ENCODE measurements at places on chromosomes 11 and 22.

DNA sequence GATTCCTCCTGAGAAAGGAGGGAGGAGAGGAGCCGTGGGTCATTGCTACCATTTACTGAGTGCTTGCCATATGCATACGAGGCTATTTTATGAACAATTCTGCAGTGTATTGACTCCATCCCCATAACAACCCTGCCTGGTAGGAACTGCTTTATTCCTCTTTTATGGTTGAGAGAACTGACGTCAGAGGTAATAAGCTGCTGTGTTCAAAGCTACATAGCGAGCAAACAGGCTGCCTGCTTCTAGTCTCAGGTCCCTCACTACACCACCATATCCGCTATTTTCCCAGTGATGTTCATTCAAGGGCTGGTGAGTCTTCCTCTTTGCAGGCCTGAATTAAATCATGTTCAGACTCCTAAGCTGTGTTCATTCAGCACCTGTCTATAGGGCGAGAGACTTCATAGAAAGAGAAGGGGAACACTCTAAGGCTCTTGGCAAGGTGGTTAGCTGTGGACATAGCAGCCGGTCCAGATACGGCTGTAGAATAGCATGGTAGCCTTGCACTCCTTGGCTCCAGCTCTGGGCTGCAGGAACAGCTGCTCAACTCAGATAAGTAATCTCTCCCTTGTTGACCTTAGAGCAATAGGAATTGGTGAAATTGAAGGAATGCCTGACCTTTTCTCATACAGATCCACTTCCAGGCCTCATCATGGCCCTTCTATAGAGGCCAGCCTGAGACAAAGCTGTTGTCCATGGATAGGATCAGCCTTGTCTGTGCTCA lies 82.6 kb downstream of the MICAL2 start:
- DNase-seq: no peak

GRCh38 chr11:119752345-119752871 lies 23.4 kb upstream of the NECTIN1 start:
- peak; percentile 44 for DNase-seq

DNA sequence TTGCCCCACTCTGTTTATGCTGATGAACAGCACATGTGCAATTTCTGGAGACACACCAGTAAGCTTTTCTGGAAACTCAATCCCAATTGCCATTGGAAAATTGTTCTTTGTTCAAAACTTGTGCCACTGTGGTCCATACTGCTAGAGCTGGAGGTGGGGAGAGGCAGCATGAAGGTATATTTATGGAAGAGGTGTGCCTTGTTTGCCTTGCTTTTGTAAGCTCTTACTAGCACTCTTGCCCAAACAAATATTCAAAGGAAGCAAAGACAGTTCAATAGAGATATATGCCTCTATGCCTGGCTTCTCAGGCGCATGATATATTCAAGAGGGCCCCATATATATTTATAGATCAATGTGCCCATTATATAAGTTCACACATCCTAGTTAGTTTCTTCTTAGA lies 42.7 kb downstream of the TIMP3 start:
- no peak for DNase-seq

- no peak for DNase-seq
Observed at GRCh38 chr11:9803685-9804418, 140.0 kb downstream of the SWAP70 start.

DNA sequence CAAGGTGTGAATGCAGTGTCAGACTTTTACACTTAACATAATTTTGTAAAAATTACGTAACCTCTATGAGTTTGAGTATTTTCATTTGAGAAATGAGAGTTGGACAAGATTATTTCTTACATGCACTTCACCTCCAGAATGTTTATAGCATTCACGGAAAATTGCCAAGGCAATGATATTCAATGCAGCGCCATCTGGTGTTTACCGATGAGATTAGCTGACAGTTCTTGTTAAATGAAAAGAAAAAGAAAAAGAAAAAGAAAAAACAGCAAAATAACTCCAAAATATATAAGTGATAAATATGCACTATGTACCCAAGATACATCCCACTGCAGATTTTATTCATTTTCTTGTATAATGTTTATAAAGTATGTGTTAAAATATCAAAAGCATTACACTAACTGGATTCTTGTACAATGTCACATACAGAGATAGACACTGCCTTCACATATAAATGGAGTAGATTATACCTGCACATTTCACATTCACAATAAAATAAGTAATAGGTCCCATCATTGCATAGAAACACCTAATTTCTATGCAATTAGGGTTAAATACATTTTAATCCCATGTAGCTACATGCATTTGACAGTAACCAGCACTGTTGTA lies 976.3 kb upstream of the FAT3 start:
- no peak for DNase-seq

DNA sequence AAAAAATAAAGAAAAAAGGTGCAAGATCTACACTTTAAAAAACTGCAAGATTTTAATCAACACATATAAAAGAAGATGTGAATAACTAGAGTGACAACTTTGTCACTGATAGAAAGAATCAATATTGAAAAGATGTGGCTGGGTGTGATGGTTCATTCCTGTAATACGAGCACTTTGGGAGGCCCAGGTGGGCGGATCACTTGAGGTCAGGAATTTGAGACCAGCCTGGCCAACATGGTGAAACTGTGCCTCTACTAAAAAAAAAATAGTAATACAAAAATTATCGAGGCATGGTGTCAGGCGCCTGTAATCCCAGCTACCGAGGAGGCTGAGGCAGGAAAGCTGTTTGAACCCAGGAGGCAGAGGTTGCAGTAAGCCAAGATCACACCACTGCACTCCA lies 21.0 kb upstream of the FBLN1 start:
- peak; percentile 3 for DNase-seq

GRCh38 chr11:103959279-103959942 lies 77.0 kb upstream of the DDI1 start:
- DNase-seq: no peak

All from spleen (tissue), 13 donors.